ENCODE measurements at places on chromosomes 6 and 20.

- H3K27me3 ChIP-seq: no peaks in the 10 kb centered on the region
- peaks cover 18% of the 10 kb centered on the region for H3K36me3 ChIP-seq
- peaks cover 56% of the 10 kb centered on the region for H3K4me1 ChIP-seq
- H3K4me3 ChIP-seq: peak overlapping the region; percentile 95
Observed at GRCh38 chr20:50510706-50511542, 741 bp downstream of the PTPN1 start.

- H3K27ac ChIP-seq: no peak overlapping the region
- no peak for DNase-seq
- no peak overlapping the region for H3K4me3 ChIP-seq
- no peaks in the 10 kb centered on the region for H3K36me3 ChIP-seq
- no peaks in the 10 kb centered on the region for H3K4me1 ChIP-seq
Observed at GRCh38 chr6:19896693-19897010, 59.5 kb downstream of the ID4 start.

GRCh38 chr6:54617730-54618129 is 228.8 kb upstream of the FAM83B start:
- no peak overlapping the region for H3K4me3 ChIP-seq
- no peaks in the 10 kb centered on the region for H3K27me3 ChIP-seq
- H3K27ac ChIP-seq: no peak overlapping the region
- H3K4me1 ChIP-seq: no peaks in the 10 kb centered on the region

DNA sequence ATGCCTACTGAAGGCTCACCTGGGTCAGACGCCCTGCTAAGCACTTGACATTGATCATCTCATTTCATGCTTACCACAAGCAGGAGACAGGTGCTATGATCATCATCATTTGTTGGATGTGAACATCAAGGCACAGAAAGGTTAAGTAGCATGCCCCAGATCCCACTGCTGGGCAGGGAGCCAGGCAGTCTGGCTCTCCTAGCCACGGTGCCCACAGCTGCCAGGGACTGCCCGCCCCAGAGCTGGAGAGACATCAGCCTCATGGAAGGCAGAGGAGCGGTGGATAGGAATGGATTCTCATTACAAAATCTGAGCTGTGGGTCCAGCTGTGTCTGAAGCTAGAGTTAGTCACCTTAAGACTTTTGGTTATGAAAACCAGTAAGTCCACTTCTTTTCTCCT is 3.6 kb downstream of the SULF2 start:
- DNase-seq: no peak
- no peak overlapping the region for H3K27ac ChIP-seq
- H3K4me3 ChIP-seq: no peak overlapping the region
- peaks cover 38% of the 10 kb centered on the region for H3K27me3 ChIP-seq
- peaks cover 17% of the 10 kb centered on the region for H3K4me1 ChIP-seq
- H3K36me3 ChIP-seq: no peaks in the 10 kb centered on the region

DNA sequence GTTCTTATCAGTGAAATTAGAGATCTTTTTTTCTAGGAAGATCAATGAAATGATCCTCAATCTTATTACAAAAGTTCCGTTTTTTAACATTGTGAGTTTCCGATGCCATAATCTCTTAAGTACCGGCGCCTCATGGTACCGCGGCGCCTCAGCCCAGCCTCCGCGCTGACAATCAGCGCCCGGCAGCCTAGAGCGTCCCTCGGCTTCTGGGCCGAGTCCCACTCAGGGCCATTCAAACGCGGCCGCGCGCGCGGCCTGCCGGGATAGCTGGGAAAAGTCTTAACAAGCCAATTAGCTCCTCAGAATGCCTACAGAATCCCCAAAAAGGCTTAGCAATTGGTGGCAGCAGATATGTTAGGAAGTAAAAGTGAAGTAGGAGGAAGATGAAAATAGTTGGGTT is 204.8 kb downstream of the ADGB start:
- no peaks in the 10 kb centered on the region for H3K36me3 ChIP-seq
- DNase-seq: no peak
- H3K27ac ChIP-seq: no peak overlapping the region
- H3K4me1 ChIP-seq: no peaks in the 10 kb centered on the region
- no peak overlapping the region for H3K4me3 ChIP-seq

DNA sequence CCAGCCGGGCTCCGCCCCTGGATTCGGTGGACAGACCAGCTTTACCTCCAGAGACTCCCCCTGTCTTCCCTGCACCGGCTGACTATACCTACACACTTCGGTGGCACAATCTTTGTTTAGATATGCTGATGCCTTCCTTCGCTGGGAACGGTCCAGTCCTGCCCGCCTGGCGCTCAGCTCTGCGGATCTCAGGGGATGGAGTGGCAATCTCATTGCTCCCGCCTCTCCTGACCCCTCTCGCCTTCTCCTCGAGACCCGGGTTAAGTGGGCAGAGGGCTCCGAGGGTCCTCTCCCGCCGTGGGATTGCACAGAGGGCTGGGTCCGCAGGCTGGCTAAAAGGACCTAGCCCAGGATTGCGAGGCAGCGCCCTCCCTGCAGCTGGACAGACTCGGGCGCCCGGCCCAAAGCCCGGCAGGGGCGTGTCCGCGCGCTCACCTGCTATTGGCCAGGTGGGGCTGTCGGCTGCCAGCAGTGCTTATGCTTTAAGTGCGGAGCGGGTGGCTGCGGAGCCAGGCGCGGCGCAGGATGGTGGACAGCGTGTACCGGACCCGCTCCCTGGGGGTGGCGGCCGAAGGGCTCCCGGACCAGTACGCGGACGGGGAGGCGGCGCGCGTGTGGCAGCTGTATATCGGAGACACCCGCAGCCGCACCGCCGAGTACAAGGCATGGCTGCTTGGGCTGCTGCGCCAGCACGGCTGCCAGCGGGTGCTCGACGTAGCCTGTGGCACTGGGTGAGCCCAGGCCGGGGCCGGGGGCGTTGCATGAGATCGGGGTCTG is at the start of gene GNMT:
Gene GNMT, plus strand, starts transcription at position 512 of the 777 bp plus-strand sequence. Its CDS starts 14 bp downstream, at position 526.
- peak; percentile 31 for DNase-seq
- peak within 1 kb of the TSS; percentile 48 for H3K4me3 ChIP-seq
- H3K36me3 ChIP-seq: peaks cover 1% of the 10 kb centered on the region
- peaks cover 1% of the 10 kb centered on the region for H3K27me3 ChIP-seq
- H3K27ac ChIP-seq: no peak within 1 kb of the TSS

DNA sequence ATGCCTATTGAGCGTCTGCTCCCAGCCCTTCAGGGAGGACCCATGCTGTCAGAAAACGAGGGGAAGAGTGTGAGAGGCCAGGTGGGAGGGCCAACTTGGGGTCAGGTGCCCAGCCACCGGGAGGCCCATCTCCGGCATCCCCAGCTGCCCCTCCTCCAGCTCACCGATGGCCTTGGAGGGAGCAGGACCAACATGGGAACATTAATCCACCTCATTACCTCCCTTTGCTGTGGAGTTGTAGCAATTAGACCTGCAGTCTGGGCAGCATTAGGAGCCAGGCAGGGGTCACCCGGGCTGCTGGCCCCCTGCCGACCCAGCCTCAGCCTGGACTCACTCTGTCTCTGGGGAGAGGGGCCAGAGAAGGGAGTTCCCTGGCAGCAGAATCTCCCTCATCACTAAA is 25.1 kb downstream of the DLGAP4 start:
- no peaks in the 10 kb centered on the region for H3K4me1 ChIP-seq
- H3K36me3 ChIP-seq: no peaks in the 10 kb centered on the region
- H3K4me3 ChIP-seq: no peak overlapping the region
- no peak for DNase-seq
- H3K27me3 ChIP-seq: peaks cover 43% of the 10 kb centered on the region

DNA sequence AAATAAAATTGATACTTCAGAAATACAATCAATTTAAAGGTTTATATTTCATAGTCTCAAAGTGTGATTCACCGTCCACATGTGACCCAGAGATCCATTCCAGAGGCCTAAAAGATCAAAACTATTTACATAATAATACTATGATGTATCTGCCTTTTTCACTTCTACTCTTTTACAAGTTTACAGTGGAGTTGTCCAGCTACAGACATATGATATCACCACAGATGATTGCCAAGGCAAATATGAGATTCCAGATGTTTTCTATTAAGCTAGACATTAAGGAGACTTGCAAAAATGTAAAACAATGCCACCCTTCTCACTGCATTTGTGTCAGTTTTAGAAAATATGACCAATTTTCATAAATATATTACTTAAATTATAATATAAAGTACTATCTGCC is 443.7 kb downstream of the GJA1 start:
- H3K4me1 ChIP-seq: no peaks in the 10 kb centered on the region
- no peaks in the 10 kb centered on the region for H3K27me3 ChIP-seq
- H3K27ac ChIP-seq: no peak overlapping the region
- no peaks in the 10 kb centered on the region for H3K36me3 ChIP-seq
- H3K4me3 ChIP-seq: no peak overlapping the region

- H3K27me3 ChIP-seq: no peaks in the 10 kb centered on the region
- H3K4me1 ChIP-seq: peaks cover 66% of the 10 kb centered on the region
- no peak overlapping the region for H3K27ac ChIP-seq
- H3K4me3 ChIP-seq: no peak overlapping the region
- DNase-seq: no peak
- peaks cover 8% of the 10 kb centered on the region for H3K36me3 ChIP-seq
Observed at GRCh38 chr6:37906121-37906520, 86.6 kb downstream of the ZFAND3 start.
